ENCODE measurements at places on chromosomes 7 and 10.

DNA sequence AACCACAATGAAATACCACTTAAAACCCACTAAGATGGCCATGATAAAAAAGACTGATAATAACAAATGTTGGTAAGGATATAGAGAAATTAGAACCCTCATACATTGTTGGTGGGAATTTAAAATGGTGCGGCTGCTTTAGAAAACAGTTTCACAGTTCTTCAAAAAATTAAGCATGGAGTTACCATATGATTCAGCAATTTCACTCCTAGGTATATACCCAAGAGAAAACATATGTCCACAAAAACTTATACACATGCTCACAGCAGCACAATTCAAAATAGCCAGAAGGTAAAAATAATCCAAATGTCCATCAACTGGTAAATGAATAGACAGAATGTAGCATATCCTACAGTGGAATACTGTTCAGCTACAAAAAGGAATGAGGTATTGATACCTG is 30.0 kb downstream of the ATXN7L1 start:
- DNase-seq = no peak

GRCh38 chr7:84617265-84618030 is 422.9 kb upstream of the SEMA3A start:
- no peak for DNase-seq

DNA sequence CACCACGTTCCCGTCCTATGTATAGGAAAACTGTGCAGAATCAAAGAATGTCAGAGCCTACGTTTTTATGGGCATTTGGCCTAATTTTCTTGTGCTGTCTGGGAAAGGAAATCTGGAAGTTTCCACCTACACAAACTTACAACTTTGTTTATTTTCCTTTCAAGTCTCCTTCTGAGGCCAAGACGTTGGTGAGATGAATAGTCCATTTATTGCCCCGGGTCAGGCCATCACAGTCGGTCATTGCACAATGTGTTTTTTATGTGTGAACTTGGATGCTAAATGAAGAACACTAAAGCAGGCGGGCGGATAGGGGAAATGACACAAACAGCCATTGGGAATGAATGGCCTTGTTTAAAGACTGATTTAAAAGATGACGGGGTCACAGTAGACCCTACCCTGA is 38.6 kb downstream of the TRIL start:
- DNase-seq = no peak

- no peak for DNase-seq
Measured at GRCh38 chr7:83548250-83548649, 100.7 kb downstream of the SEMA3E start.

- DNase-seq = no peak
Measured at GRCh38 chr10:82440775-82441174, 565.8 kb downstream of the NRG3 start.

DNA sequence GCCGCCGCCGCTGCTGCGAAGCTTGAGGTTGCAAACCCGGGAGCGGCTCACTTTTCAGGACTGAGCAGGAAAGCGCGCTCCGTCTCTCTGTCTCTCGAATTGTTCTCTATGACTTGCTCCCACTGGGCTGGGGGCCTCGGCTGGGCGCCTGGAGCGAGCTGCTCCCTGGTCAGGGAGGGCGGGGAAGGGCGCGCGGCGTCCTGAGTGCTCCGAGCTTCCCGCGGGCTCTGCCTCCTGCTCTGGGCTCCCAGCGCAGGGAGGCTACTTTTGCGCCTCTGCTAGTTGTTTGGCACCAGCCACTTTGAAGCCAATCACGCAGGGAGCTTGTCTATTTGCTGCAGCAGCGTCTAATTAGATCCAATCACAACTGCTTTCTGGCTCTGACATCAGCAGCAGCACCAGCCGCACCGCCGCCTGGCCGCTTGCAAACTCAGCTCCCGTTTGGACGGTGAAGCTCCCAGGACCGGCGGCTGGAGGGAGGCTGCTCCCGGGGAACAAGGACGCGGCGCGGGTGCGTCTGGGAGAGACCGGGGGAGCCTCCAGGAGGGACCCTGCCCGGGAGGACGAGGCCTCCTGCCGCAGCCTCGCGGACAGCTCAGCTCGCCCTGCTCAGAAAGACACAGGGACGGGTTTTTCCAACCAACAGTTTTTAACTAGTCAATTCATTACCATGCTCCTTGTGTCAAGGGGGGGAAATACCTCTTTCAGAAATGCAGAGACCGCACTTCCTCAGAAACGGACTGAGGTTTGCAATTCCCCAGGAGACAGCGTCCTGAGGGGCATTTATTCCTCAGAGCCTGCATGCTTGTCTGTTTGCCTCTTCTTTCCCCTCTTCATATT is at the start of gene ADARB2:
Gene ADARB2 (minus strand): TSS at position 304 of the 840 bp plus-strand sequence.
- DNase-seq = no peak

DNA sequence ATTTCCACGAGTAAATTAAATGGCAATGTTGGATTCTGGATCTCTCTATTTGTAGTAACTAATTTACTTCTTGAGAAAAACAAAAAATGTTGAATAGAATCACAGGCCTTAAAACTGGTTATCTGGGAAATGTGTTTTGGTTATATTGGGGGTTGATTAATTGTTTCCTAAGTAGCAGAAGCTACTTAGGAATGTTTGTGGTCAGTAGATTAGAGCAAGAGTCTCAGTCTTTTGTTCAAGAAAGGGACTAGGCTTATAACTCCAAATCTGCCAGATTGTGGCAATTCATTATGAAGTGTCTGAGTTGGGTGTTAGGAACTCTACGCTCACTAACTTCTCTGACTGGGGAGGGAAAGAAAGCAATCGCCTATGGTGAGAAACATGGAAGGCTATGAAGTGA is 244.3 kb upstream of the PHYHIPL start:
- DNase-seq = no peak

GRCh38 chr7:28862595-28863272 is 95.4 kb downstream of the TRIL start:
- DNase-seq = no peak

GRCh38 chr7:7537711-7538110 is 2.0 kb upstream of the COL28A1 start:
- no peak for DNase-seq

GRCh38 chr7:65938336-65938895 is 43.6 kb downstream of the GUSB start:
- DNase-seq = no peak

- DNase-seq = no peak
Measured at GRCh38 chr7:25562673-25563182, 334.4 kb upstream of the NPVF start.

DNA sequence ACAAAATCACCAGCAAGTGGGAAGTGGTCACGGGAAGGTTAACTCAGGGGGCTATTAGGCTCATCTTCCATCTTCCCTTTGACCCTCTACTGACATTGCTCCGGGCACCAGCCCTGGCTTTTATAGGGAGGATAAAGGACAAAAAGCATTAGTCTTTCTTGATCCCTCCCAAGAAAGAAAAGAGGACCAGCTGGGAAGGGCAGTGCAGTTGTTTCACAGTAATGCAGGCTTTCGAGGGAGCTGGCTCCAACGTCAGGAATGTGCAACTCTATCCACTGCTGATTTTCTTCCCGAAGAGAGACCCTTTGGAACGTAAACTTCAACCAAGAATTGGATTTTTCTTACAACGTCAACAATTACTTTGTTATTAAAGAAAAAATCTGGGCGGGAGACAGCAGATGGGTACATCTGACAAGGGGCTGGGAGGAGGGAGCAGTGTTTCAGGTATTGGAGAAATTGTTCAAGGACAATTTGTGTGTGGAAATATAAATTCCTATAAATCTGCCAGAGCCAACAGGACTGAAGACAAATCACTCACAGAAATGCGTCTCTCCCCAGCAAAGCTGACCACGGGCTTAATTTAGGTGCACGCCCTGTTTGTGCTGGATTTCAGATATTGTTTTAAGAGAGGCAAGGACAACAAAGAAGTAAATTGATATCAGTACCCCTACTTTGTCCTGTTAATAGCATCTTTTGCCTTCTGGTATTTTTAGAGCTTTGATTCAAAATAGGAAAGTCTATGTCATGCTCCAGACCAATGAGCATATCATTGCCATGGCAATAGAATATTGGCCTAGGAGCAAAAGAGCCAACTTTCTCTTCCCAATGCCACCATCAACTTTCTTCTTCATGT is 23.4 kb upstream of the ARID5B start:
- no peak for DNase-seq

- no peak for DNase-seq
Measured at GRCh38 chr7:149759093-149759860, 14.1 kb downstream of the ZNF467 start.

- DNase-seq = no peak
Measured at GRCh38 chr10:49049660-49050059, 65.7 kb downstream of the VSTM4 start.

DNA sequence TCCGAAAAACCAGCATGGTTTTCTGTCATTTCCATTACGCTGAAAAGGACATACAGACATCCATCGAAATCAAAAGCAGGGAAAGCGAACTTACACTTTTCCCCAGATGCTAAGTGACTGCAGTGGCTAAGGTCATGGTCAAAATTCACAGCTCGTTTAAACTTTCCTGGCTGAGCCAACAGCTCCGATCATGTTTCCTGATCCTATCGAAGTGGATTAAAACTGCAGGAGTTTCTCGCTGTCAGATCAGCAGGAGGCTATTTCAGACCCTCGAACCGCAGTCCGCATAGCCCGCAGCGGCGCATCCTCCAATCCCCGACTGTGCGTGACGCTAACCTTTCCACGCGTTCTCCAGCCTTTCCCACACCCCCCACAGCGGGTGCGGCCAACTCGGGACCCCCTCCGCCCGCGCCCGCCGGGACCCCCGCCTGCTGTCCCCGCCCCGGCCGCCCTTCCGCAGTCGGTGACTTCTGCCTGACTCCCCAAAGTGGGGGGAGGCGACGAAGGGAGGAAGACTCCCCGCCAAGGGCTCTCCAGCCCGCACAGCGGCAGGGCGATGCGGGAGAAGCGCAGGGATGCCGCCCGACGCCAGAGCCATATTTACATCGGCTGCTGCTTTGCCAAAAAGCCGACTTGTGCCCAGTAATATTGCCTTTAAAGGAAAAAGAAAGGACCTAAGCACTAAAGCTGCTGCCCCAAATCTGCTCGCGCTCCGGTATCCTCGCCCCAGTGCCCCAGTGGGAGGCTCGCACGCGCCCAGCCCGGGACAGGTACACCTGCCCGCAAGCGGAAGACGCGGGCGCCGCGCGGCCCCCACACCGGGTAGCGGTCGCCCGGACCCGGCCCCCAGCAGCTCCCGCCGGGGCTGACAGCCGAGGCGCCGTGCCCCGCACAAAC is 1.2 kb downstream of the PIP4K2A start:
- DNase-seq = peak; percentile 57

GRCh38 chr7:1557771-1558170 is 1.8 kb upstream of the TMEM184A start:
- DNase-seq = no peak

- no peak for DNase-seq
Measured at GRCh38 chr10:33945051-33945450, 610.6 kb upstream of the NRP1 start.

DNA sequence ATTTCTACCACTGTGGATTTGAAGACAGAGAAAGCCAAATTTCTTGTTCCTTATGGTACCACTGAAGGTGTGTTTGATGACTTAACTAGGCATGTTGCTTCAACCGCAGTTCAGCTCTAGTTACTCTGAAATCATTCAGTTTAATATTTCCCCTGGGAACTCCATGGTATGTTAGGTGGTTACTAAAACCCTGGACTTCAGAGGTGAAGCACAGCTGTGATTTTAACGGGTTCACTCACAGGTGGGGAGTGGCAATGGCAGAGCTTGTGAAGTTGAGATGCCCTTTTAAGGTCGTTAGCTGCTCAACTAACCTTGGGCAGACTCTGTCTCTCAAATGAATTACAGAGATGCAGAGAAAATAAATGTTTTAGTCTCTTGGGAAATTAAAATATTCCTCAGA is 163.6 kb upstream of the PHYHIPL start:
- no peak for DNase-seq

- DNase-seq = no peak
Measured at GRCh38 chr7:48307041-48307714, 135.9 kb downstream of the ABCA13 start.

DNA sequence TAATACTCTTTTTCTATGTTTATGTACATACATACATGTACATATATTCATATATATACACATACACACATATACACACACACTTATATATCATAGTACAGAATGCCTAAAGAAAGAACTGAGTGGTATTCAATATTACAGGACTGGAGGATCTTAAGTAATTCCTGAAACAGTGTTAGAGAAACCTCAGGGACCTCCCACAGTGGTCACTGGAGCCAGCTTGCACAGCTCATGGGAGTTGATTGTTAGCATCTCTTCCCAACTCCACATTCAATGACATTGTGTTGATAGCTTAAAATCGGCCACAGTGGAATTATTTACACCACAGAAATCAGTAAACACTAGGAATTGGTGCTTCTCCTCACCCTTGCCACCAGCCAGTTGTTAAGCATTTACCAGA is 6.0 kb downstream of the LRRC17 start:
- no peak for DNase-seq

- DNase-seq = no peak
Measured at GRCh38 chr10:61621605-61622051, 41.1 kb upstream of the CABCOCO1 start.

DNA sequence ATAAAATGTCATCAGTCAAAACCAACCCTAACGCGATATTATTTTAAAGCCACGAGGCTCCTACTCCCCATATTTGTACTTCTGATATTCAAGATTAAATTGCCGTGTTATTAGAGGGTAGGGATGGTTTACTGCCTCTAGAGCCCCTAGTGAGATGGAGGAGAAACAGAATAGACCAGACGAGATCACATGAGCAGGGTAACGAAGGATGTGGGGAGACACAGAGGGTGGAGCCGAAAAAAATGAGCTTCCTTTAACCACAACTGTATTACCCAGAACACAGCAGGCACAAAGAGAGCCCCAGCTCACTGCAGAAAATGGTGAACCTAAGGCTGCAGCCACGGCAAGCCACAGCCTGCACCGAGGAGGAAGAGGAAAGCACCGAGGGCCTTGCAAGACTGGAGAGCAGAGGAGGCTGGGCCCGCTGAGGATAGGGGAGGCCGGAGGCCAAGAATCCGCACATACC is 14.3 kb downstream of the ZC3HAV1 start:
- DNase-seq = peak; percentile 83

DNA sequence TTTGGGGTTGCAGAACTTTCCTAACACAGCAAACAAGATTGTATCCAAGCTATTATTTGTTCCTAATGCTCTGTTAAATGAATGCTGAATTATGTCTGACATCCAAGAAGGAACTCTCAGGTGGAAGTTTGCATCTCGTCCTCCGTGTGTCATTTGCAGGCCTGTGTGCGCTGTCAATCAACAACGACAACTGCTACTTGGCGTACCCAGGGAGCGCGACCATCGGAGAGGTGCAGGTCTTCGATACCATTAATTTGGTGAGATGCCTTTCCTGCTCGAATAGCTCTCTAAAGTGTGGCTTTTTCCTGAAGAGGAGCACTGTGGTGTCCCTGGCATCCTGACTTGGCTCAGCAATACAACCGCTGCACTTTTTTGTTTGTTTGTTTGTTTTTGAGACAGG is 26.9 kb downstream of the WIPI2 start:
- no peak for DNase-seq

- no peak for DNase-seq
Measured at GRCh38 chr10:116418389-116418788, 9.3 kb upstream of the PNLIPRP3 start.

GRCh38 chr7:2814946-2815874 is 28.9 kb downstream of the GNA12 start:
- DNase-seq = no peak
